ENCODE measurements at places on chromosomes 12 and 14.

- H3K36me3 ChIP-seq = no peaks in the 10 kb centered on the region
These were observed 217.0 kb upstream of the MGAT4C start for GRCh38 chr12:86473231-86473630.

- H3K36me3 ChIP-seq = no peaks in the 10 kb centered on the region
- H3K4me3 ChIP-seq = no peak overlapping the region
- no peak overlapping the region for H3K27ac ChIP-seq
- H3K27me3 ChIP-seq = no peaks in the 10 kb centered on the region
These were observed 31.0 kb downstream of the CCDC85C start for GRCh38 chr14:99573000-99573330.

GRCh38 chr14:33669111-33669510, 281.8 kb downstream of the EGLN3 start:
- DNase-seq = no peak
- no peaks in the 10 kb centered on the region for H3K27me3 ChIP-seq
- H3K4me3 ChIP-seq = no peak overlapping the region

- H3K27me3 ChIP-seq = no peaks in the 10 kb centered on the region
- peaks cover 21% of the 10 kb centered on the region for H3K36me3 ChIP-seq
- H3K4me3 ChIP-seq = no peak overlapping the region
These were observed 1.2 kb upstream of the SMIM41 start for GRCh38 chr12:52078276-52078675.

DNA sequence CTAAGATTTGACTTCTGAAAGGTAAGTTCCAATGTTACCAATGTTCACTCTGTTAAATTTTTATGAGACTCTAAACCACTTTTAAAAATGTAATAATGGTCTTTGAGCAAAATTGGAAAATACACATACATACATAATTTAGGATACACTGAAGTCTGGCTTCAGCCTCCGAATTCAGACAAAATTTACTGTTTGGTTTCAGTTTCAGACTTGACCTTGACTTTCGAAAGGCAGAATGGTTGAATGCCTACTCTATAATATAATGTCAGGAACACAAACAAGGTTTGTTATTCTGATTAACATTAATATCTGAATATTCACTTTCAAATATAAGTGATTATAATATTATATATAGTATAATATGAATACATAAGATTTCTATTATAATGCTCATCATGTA, 74.1 kb upstream of the KRAS start:
- no peaks in the 10 kb centered on the region for H3K36me3 ChIP-seq
- H3K27ac ChIP-seq = no peak overlapping the region
- peaks cover 8% of the 10 kb centered on the region for H3K27me3 ChIP-seq
- H3K4me3 ChIP-seq = no peak overlapping the region

- no peaks in the 10 kb centered on the region for H3K4me1 ChIP-seq
- peaks cover 18% of the 10 kb centered on the region for H3K27me3 ChIP-seq
- no peak overlapping the region for H3K4me3 ChIP-seq
- no peak overlapping the region for H3K27ac ChIP-seq
- DNase-seq = no peak
These were observed 8.5 kb upstream of the SVOP start for GRCh38 chr12:109029411-109029810.

DNA sequence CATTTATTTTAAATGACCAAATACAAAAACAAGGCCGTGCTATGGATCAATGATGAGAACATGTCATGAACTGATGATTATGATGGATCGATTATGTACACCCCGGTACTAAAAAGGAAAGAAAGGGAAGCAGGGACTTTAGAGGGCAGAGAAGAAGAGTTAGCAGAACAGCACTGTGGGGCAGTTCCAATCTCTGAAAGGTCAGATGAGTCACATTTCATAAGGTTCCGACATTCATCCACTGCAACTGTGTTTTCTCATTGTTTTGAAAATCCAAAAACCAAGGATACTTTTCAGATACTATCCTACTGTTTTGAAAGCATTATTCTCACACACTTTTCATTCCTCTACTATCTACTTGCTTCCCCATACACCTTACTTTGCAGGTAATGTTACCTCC, 169.3 kb downstream of the STXBP6 start:
- peaks cover 9% of the 10 kb centered on the region for H3K27me3 ChIP-seq
- no peaks in the 10 kb centered on the region for H3K4me1 ChIP-seq
- no peak for DNase-seq
- H3K27ac ChIP-seq = no peak overlapping the region

Data from activated CD4-positive, alpha-beta T cell treated with anti-CD3 and anti-CD28 coated beads, Interleukin-2, amount 10 ng/mL, durations not matched to agents 7 days and 5 days (primary cell).